ENCODE measurements at places on chromosomes 2 and 18.

DNA sequence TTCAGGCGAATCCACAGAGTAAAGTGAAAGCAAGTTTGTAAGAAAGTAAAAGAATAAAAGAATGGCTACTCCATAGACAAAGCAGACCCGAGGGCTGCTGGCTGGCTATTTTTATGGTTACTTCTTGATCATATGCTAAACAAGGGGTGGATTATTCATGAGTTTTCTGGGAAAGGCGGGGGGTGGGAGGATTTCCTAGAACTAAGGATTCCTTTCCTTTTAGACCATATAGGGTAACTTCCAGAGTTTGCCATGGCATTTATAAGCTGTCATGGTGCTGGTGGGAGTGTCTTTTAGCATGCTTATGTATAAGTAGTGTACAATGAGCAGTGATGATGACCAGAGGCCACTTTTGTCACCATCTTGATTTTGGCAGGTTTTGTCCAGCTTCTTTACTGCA, 59.8 kb downstream of the SLC4A3 start:
- DNase-seq: no peak

DNA sequence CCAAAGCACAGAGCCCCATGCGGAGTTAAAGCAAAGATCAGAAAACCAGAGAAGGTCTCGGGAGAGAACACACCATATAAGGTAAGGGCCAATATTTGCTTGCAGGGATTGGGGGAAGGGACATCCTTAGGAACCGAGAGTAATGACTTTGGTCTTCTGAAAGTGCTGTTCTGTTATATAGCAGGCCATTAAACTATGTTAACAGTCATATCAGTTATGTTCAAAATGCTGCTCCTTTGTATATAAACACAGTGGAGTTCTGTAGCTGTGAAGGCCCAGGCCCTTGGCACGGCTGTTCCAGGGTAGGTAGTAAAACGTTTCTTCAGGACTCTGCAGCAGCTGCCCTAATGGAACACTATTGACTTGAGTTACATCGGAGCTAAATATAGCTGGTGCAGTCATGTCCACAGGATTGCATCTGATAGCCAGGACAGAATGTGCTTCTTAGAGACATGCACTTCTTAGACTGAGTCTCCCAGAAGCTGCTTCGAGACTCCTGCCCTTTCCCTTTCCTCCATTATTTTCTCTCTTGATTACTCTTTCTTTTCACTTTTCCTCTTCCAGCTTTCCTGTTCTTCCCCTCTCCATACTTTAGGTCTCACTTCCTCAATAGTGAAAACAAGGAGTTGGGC, 122.4 kb downstream of the SETBP1 start:
- no peak for DNase-seq

- no peak for DNase-seq
Observed at GRCh38 chr2:233408366-233409285, 54.3 kb downstream of the DGKD start.

DNA sequence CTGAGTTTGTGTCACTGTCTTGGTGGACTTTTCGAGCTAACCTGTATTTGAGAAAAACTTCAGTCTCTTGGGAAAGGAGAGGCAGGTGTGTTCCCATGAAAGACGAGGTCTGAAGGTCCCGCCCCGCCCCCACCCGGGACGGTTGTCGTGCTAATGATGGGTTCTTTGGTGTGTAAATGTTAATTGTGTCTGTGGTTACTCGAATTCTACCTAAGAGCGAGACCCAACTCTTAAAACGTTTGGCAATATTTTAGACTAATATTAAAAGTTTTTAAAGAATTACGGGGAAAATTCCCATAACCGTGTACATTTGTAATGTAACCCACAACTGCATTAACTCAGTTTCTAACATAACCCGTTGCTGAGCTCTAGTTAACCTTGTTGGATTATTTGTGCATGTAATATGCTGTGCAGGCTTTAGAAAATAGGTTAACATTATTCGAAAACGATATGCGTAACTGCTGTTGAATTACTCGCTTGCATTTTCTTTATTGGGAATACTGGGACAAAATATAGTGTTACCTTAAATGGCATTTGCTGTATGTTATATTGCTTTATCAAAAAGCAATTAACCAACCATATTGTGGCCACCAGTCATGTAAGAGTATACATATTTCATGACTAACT, 833 bp downstream of the EPB41L5 start:
- DNase-seq: peak; percentile 7

GRCh38 chr2:120118018-120118417, 105.1 kb downstream of the EPB41L5 start:
- no peak for DNase-seq

DNA sequence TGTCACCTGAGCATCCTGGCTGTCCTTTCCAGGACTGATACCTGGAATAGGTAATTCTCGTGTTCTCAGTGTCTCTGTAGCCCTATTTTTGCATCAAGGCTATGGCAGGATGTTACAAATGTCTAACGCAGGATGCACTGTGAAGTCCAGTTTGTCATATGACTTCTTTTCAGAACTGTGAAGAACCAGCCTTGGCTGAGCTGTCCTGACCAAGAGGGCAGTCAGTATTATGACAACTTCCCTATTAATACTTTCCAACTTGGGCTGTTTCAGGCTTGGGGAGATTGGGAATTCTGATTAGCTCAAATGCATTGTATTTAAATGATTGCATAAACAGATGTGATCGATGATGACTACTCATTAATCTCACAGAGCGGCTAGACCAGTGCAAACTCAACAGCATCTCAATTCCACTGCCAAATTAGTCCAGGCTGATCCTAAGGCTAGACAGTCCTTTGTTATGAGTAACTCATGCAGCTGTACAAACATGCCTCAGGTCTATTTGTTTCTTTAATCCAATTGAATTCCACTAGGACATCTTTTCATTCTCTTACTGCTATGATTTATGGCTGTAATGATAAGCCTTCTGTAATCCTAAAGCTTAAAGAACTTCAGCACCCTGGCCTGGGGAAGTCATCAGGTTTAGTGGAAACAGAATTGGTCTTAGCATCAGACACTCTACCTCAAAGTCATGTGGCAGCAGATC, 331.6 kb downstream of the KCNS3 start:
- no peak for DNase-seq

- DNase-seq: no peak
Observed at GRCh38 chr2:19321946-19322345, 36.5 kb downstream of the OSR1 start.

DNA sequence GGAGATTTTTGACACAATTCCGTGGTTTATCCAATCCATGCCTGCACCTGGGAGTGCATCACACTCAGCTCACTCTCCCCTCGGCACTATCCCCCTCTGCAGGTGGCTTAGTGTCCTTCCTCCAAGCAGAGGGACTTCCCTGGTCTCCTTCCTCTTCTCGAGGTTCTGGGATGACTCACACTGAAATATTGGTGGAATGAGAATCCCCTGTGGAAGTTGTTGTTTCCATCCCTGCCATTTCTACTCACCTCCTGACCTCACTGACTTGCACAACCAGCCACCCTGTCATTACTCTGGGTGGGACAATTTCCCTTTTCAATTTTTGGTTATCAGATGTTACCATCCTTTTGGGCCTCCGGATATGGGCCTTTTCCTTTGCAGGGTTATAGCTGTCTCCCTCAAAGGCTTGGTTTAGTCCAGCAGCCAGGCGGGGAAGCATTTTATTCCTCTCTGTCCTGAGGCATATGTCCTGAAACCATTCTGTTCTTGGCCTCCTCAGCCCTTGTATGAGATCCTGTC, 59.9 kb downstream of the PTPRM start:
- DNase-seq: no peak

GRCh38 chr18:23067236-23067635, 68.0 kb upstream of the CABLES1 start:
- DNase-seq: no peak

DNA sequence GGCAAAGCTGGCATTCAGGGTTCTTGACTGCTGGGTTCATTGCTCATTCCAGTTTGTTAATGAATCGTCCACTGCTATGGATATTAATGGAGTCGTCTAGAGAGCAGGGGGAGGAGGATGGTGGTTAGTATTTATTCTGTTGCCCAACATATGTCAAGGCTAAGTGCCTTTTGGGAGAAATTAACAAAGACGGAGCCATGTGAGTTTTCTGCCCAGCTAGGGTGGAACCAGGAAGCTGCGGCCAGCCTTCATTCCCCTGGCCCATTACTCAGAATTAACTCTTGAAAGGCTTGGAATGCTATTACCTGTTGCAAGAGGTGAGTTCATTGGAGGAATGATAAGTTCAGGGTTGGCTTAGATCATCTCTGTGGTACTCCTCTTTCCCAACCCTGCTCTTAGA, 19.3 kb downstream of the IGFBP2 start:
- no peak for DNase-seq

- DNase-seq: no peak
Observed at GRCh38 chr2:20194097-20195015, 30.6 kb downstream of the SDC1 start.

GRCh38 chr2:8641301-8641965, 40.4 kb upstream of the ID2 start:
- DNase-seq: no peak

GRCh38 chr18:59268721-59269562, 4.3 kb downstream of the RAX start:
- DNase-seq: peak; percentile 41

- DNase-seq: no peak
Observed at GRCh38 chr2:186695081-186695756, 1.4 kb downstream of the FAM171B start.

DNA sequence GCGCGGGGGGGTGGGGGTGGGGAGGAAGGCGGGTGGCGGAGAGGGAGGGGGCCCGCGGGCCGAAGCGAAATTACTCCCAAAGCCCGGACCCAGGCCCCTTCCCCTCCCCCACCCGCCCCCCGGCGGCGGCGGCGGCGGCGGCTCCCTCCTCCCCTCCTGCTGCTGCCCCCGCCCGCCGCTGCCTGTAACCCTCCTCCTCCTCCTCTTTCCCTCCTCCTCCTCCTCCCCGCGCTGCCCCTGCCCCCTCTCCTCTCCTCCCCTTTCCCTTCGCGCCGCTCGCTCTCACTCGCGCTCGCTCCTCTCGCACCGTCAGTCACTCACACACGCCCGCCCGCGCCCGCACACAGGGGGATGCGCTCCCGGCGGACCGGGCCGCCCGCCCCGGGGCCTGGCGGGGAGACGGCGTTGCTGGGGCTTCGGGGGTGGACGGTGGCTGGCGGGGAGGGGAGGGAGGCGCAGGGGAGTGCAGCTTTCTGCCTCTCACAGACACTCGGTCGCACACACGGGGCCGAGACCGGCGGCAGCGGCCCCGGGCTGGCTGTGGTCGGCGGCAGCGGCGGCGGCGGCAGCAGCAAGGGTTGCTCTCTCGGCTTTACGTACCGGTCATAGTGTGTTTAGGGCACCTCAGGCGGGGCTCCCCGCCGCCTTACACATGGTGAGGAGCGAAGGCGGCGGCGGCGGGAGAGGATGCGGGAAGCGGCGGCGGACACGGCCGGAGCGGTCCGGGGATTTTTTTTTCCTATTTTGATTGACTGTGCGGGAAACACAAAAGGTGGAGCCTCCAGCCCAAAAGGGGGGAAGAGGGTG, 405 bp downstream of the SP3 start:
- peak; percentile 82 for DNase-seq

DNA sequence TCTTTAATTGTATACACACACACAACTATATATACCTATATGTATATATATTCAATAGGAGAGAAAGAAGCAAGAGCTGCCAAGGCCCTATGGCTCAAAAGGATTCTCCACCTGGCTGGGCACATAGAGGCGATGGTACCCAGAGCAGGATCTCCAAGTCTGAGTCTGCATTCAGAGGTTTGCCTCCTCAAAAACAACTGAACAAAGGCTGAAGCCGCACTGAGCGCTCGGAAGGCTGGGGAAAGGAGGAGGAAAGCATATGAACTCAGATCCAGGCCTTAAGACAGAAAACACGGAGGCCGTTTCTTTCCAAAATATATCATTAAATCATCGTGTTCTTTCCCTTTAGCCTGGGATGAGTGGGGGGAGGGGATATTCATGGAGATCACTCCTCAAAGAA, 3.6 kb downstream of the HOXD12 start:
- DNase-seq: no peak

Data from stimulated activated CD4-positive, alpha-beta T cell treated with anti-CD3 and anti-CD28 coated beads, Interleukin-12 subunit alpha, Interleukin-12 subunit beta, amount 100 ng/mL, for 4 hours (primary cell).